ENCODE measurements at places on chromosomes 3 and 15.

- no peak for DNase-seq
Observed at GRCh38 chr3:16200411-16200810, 25.9 kb downstream of the GALNT15 start.

DNA sequence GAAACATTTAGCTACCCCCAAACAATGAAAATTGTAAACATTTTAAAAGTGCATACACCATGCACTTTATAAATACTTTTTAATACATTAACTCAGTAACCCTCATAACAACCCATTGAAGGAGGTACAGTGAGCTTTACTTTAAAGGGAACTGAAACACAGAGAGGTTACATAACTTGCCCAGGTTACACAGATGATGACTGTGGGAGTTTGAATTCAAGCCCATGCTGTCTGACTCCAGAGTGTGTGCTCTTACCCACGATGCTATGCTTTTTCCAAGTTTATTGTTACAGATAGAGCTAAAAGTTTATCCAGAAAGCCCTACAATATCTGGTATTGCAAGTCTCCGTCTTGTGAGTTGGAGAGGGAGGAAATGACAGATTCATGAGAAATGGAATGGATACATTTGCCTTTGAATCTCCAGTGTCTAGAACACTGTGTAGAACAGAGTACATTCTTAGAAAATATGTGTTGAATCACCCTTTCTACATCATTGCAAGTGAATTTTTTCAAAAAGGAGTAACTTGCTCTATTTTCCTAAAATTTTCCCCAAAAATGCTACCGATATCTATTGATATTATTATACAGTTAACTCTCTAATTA lies 428.3 kb downstream of the NAALADL2 start:
- no peak for DNase-seq

- DNase-seq = no peak
Observed at GRCh38 chr3:174318181-174318580, 541.0 kb upstream of the NAALADL2 start.

- DNase-seq = no peak
Observed at GRCh38 chr3:119238363-119238762, 2.3 kb downstream of the B4GALT4 start.

GRCh38 chr3:61701011-61701410 lies 139.6 kb downstream of the PTPRG start:
- no peak for DNase-seq

DNA sequence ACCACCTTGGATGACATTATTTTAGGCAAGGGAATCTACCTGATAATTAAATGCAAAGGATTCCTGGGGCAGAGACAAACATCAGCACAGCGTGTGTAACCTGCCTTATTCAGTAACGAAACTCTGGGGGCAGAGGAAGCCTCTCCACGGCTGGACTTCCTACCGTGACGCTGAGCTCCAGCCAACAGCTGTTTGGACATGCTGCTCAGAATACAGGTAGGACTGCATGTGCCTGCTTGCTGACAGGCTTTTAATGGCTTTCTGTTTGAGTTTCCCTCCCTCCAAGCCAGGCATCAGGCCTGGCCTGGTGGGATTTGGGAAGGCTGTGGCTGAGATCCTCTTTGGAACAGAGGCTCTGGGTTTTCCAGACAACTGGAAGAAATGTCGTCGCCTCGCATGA lies 150.6 kb downstream of the ADAMTS17 start:
- no peak for DNase-seq

- no peak for DNase-seq
Observed at GRCh38 chr15:72588096-72588495, 66.4 kb upstream of the GOLGA6B start.

GRCh38 chr3:123310741-123311140 lies 109.0 kb downstream of the SEC22A start:
- DNase-seq = no peak

- DNase-seq = no peak
Observed at GRCh38 chr15:75620058-75620820, 5.3 kb downstream of the SNUPN start.

DNA sequence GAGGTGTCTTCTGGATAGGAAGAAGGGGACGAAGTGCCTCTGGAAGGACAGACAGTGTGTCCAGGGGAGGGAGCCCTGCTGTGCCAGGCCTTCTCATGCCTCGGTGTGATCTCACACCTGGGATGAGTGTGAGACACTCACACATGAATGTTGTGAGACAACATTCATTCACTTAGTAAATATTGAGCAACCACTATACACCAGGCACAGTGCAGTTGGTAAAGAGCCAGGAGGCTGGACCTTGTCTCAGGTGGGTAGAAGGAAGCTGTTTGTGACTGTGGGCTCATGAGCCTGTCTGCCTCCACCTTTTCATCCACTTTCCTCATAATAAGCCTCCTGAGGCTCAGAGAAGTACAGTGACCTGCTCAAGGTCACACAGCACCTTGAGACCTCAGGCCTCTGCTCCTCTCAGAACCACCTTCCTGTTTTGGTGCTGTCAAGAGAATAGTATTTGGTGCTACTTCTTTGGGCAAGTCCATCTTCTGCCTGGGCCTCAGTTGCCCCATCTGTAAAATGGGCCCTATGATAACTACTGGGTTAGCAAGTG lies 20.9 kb downstream of the SLC6A6 start:
- no peak for DNase-seq

GRCh38 chr15:96303503-96304056 lies 26.9 kb upstream of the NR2F2 start:
- DNase-seq = no peak

DNA sequence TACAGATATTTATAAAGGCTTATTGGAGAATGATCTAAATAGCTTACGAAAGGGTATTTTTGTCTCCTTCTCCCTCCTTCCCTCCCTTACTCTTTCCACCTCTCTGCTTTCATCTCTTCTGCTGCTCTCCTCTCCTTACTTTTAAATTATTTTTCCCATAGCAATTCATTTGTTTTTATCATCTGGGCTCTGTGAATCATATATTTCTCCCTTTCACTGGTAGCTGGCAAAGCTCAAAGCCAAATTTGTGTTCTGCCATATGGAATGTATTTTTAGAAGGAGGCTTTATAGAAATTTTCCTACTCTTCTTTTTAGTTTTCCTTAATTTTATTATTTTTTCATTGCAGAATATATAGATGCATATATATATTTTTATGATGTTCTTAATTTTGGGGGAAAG lies 385.8 kb downstream of the C3orf38 start:
- DNase-seq = no peak

- no peak for DNase-seq
Observed at GRCh38 chr3:63980019-63980418, 43.3 kb downstream of the PSMD6 start.

DNA sequence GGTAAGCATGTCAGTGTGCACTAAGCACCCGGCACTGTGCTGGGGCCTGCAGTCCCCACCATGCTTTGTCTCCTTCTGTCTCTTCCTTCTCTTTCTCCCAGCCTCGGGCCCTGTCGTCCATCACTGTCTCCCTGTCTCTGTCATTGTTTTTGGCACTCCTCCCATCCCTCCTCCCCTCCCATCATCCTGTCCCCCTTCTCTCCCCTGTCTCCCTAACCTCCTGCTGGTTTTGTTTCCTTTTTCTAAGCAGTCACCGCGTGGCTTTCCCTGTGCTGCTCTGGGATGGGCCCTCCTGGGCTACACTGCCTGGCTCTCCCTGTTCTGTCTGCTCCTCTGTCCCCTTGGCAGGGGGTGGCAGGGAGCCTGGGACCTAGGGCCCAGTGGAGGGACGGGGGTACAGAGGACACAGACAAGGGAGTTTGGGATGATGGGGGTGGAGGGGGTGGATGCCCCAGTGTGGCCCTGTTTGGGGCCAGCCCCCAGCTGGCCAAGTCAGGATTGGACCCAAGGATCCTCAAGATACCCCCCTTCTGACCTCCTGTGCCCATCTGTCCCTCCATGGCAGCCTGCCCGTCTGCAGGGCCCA lies 5.7 kb downstream of the CHST13 start:
- no peak for DNase-seq

DNA sequence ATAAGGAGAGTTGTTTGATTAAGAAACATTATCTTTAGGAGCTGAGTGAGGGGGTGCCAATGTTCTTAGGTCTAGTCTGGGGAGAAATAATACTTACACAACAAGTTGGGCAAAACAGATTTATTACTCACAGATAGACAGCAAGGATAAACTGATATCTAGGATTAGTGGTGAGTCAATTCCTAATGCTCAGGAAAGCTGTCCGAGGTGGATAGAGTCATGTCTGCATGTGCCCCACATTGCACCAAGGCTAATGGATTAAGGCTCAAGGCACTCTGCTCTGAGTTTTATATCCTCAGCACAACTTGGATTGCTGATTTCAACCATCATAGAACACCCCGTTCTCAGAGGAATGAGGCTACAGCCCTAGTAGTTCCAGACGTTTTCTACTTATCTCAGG lies 1042.3 kb downstream of the OTOL1 start:
- no peak for DNase-seq

DNA sequence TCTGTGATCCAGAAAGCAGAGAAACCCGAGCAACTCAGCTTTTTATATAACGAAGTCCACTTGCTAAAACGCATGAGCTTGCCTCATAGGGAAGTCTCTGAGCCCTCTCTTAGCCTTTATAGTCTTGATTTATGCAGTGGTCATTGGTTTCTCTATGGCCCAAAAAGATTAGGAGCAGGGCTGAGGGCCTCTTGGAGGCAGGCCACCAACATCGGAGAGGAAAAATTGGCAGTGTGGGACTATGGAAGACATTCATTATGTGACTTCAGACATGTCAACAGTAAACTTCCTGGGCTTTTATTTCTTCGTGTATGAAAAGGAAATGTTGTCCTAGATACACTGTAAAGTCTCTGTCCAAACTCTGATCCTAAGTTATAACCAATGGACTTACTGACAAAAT lies 13.5 kb downstream of the RAB8B start:
- DNase-seq = no peak

DNA sequence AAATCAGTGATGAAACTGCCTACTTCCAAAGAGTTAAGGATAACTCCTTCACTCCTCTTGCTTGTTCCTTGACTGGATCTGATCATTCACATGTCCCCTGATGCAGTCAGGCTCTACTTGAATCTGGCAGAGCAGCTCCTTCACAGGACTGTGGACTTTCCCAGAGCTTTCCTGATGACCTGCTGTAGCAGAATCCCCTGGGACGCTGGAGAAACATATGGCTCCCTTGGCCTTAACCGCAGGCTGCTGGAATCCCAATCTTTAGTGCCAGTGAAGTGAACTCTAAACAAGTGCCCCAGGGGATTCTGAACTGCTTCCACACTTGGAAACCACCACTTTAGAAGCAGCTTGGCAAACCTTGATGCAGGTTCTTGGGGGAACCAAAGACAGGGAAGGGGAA lies 217.8 kb downstream of the CHST2 start:
- no peak for DNase-seq

- DNase-seq = no peak
Observed at GRCh38 chr3:41907330-41908073, 54.4 kb downstream of the ULK4 start.

DNA sequence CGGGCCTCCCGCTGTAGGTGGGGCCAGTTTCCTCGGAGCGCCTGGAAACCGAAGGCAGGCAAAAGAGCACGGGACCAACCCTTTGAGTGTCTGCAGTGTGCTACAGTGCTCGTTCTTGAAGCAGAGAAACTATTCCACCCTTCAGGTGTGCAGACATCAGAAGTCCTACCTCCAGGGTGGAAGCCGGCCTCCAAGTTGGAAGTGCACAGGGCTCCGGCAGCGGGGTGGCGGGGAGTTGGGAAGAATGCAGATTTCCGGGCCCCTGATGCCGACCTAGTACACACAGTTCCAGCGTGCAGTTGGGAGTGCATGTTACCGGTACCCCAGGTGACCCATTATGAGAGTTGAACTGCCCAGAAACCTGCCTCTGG lies 3.0 kb downstream of the KLF13 start:
- no peak for DNase-seq

Data from activated T-helper 1 cell treated with Interleukin-2 at 50 U/mL for 16 hours (primary cell).